Hematopoietic multipotent progenitor cell treated with erythropoietin and hydrocortisone succinate and interleukin-3 and kit ligand, for 17 days (in vitro differentiated cells): ENCODE measurements at places on chromosomes 11 and 22.

DNA sequence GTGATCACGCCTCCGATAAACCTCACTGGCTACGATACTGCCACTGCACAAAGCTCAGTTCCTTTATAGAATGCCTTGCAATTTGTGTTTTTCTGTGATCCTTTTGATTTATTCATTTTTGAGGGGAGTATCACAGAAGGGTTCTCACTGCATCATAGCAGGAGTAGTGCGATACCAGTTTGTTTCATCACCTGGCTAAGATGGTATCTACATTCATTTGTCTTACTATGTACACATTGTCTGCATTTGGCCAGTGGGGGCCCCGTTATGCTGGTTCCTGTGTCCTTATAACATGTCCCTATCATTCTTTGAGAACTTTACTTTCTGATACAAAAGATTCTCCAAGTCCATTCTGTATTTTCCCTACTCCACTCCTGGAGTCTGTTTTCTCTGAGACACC is 44.6 kb downstream of the APLP2 start:
- DNase-seq, result no peak

- DNase-seq, result no peak
These were observed 573.0 kb downstream of the TBC1D22A start for GRCh38 chr22:47335460-47335859.

- no peak for DNase-seq
These were observed 13.1 kb upstream of the DDX6 start for GRCh38 chr11:118804094-118804493.

- DNase-seq, result no peak
These were observed 111.6 kb downstream of the WNT11 start for GRCh38 chr11:76094740-76095139.

GRCh38 chr22:17217179-17217578 is 2.1 kb downstream of the ADA2 start:
- no peak for DNase-seq

DNA sequence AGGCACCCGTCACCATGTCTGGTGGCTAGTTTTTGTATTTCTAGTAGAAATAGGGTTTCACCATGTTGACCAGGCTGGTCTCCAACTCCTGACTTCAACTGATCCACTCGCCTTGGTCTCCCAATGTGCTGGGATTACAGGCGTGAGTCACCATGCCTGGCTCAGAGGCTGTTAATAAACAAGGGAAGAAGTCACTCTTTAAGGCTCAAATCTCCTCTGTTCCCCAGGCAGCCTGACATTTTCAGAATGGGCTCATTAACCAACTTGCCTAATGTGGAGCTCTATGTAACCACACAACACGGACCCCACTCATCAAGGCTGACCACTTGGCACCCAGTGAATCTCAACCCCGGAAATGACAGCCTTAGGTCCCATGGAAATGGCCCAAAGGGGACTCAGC is 24.1 kb downstream of the APOL3 start:
- DNase-seq, result no peak

GRCh38 chr11:33045551-33046255 is 6.3 kb downstream of the TCP11L1 start:
- no peak for DNase-seq
